Suppressor macrophage treated with lipopolysaccharide for 4 hours (primary cell): ENCODE measurements at places on chromosomes 2 and 18.

GRCh38 chr2:133596701-133597393 is 28.6 kb upstream of the NCKAP5 start:
- no peak for DNase-seq

DNA sequence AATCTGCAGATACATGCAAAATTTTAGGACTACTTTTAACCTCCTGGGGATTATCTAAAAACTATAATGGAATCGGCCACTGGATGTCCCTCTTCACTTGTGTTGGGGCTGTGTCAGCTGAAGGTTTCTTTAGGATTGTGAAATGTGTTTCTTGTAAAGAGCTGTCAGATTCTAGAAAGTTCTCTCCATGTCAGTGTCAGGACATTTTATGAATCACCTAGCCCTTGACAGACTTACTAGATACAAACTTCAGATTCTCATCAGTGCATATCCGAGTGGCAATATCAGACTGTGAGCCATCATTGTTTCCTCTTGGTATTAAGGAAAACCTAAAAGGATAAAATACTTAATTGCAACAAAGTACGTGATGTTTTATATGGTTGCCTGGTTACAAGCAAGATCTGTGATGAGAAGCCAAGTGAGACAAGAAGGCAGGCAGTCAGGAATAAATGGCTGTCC is 107.3 kb downstream of the CPS1 start:
- no peak for DNase-seq

- no peak for DNase-seq
These were observed 20.1 kb downstream of the DOCK10 start for GRCh38 chr2:225022188-225022587.

- peak; percentile 75 for DNase-seq
These were observed 22.7 kb downstream of the GPR55 start for GRCh38 chr2:230902180-230902899.

DNA sequence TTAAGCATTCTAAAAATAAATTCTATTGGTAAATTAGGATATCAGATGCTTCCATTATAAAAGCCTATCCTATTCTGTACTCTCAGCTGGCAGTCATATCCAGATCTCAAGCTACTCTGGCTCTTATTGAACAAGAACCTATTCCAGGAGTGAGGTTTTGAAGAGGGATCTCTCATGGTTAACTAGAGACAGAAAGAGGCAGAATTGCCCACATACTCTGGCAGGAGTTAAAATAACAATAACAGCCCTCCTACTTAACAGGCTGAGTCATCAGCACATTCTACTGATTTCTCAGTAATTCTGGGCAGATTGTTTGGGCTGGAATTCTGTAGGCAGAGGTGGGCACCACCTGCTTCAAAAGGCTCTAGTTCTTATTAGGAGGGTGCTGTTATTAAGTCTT is 142.0 kb upstream of the UNC80 start:
- DNase-seq = no peak

GRCh38 chr18:70453058-70453775 is 164.4 kb downstream of the SOCS6 start:
- no peak for DNase-seq

- DNase-seq = no peak
These were observed 209.2 kb downstream of the GBX2 start for GRCh38 chr2:235958931-235959410.

DNA sequence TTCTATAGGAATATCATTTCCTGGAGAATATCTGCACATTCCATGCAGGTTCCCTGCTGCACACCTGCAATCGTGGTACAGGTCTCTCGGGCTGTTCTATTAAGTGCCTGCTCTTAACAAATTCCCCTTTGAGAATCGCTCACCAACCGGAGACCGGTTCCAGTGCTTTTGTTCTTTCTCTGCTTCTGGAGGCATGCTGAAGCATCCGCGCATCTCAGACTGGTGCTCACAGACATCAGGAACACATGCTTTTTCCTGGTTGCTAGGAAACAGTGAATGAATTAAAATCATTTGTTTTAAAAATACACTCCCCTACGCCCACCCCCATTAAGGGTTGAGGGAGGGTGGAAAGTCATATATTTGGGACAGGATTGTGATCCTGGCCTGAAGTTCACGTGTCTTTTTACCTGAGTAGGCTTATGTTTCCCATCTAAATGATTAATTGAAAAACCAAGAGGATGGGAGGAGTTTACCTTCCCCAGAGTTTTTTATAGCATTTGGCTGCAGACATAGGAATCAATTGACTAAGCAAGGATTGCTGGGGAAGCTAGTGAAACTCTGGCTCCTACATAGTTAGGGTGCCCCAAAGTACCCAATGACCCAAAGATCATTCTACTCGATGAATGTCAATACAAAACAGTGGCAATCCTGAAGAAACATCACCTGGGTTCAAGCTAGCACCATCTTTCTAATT is at the start of gene C2orf80:
C2orf80 (minus strand) TSS at position 221 of the 694 bp plus-strand sequence. CDS start 3,044 bp downstream, outside the sequence.
- DNase-seq = no peak

DNA sequence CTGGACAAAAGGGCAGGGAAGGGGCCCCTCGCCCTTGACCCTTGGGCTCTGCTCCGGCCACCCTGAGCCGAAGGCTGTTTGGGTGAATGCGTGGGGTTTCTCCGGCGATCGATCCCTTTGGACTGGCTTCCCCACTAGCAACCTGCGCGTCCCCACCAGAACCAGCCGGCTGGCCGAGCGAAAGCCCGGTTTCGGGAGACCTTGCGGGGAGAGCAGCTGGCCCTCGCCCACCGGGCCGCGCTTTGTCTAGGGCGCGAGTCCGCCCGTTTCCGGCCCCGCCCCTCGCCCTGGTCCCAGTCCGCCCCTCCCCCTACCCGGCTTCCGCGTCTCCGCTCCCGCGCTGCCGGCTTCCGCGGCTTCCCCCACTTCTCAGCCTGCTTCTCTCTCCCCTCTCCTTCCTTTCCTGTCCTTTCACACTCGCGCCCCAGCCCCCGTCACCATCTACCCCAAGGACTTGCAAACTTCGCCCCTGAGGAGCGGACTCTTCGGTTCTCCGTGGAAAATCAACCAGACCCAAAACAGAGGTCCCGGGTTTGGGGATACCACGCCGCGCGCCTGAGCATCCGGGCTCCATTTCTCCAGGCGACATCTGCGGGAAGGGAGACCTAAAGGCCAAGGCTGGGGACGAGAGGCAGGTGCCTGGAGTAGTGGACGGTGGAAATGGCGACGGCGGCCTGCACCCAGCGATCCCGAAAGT is 48.0 kb upstream of the ATP6V1B1 start:
- no peak for DNase-seq

DNA sequence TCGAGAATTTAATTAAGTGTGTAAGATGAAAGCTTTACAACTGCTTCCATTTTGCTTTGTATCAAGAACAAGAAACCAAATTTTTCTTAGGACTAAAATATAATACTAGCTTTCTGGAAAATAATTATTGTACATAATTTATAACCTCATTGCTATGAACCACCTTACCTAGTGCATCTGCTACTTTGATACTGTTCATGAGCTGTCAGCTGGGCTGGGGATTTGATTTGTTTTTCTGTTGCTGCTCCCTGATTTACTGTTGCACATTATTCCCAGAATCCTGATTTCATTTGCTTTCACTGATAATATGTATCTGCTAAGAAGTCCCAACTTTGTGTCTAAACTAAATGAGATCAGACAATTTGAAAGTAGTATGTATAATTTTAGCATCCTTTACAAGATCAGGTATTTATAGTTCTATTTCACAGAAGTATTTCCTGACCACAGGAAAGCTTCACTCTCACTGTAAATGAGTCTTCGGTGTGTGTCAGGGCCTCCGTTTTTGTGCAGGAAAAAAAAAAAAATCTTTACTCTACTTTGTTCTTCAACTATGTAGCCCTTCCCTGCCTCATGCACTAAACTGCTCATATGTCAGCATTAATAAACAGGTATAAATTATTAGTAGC is 105.6 kb upstream of the CCDC150 start:
- DNase-seq = no peak

GRCh38 chr18:33837191-33837590 is 259.2 kb downstream of the ASXL3 start:
- no peak for DNase-seq

- peak; percentile 70 for DNase-seq
These were observed 383.3 kb downstream of the MTX2 start for GRCh38 chr2:176652300-176653182.

GRCh38 chr2:128198656-128199055 is 107.7 kb downstream of the UGGT1 start:
- DNase-seq = no peak

DNA sequence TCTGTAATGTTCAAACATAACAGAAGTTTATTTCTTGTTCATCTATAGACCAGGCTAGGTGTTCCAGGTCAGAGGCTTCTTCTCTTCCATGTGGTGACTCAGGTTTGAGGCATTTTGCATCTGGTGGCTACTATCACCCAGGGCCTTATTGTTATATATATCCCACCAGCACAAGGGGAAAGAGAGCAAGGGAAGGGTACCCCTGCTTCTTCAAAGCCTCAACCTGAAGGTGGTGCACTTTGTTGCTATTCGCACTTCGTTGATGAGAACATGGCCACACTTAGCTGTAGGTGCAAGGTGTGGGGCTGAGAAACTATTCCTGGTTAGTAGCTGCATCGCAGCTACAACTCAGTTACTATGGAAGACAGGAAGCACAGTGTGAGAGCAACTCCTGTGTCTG is 27.4 kb upstream of the SLC3A1 start:
- no peak for DNase-seq

DNA sequence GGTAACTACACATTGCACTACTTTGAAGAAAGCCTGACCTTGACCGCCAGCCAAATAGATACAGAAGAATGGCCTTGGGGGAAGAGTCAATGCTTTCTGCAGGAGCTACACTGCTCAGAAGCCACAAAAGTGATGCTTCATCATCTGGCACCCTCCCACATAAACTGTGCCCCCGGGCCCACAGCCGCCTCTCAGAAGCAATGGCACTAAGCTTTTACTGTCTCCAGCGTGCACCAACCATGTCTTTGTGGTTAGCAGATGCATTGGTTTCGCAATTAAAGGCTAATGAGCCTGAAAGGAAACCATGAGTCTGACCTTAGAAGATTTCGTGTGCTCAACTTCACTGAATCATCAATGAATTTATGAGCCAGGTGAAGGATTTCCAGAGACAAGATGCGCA is 209.4 kb upstream of the TRIB2 start:
- DNase-seq = peak; percentile 68

DNA sequence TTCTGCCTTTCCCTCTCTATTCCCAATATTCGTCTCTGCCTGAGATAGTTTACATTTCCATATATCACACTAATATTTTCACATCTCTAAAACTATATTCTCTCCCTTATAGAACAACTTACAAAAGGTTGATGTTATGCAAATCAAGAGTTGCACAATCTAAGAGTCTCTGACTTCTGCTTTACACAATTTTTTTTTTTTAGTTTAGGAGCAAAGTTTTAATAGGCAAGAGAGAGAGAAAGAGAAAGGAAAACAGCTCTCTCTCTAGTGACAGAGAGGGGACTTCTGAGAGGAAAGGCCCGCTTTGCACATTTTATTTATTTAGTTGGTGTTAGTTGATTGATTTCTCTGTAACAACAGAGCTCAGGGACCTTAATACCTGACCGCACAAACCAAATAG is 380.2 kb downstream of the TXNL1 start:
- DNase-seq = peak; percentile 89

DNA sequence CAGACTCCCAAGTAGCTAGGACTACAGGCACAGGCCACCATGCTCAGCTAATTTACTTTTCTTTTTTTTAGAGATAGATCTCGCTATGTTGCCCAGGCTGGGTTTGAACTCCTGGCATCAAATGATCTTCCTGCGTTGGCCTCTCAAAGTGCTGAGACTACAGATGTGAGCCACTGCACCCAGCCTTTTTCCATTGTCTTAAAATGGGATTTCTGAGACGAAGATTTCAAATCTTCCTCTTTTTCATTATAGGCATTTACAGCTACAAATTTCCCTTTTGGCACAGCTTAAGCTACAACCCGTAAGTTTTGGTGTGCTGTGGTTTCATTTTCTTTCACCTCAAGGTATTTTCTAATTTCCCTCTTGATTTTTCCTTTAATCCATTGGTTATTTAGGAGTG is 8.6 kb downstream of the GNLY start:
- DNase-seq = peak; percentile 38

DNA sequence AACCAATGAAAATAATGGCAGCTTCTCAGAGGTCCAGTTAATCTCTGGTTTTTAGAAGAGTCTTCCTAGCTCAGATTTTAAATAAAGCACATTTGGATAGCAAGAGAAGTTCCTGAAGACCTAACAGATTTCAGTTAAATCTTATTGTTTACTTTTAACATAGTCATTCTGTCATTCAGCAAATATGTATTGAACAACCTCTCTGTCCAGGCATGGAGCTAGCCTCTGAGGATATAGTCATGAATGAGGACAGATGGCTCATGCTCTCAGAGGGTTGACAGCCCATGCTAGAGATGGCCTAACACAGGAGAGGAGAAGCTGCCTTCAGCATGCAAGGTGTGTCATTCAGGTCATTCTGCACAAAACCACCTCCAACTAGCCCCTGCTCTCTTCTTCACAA is 6.2 kb downstream of the CCBE1 start:
- DNase-seq = no peak

DNA sequence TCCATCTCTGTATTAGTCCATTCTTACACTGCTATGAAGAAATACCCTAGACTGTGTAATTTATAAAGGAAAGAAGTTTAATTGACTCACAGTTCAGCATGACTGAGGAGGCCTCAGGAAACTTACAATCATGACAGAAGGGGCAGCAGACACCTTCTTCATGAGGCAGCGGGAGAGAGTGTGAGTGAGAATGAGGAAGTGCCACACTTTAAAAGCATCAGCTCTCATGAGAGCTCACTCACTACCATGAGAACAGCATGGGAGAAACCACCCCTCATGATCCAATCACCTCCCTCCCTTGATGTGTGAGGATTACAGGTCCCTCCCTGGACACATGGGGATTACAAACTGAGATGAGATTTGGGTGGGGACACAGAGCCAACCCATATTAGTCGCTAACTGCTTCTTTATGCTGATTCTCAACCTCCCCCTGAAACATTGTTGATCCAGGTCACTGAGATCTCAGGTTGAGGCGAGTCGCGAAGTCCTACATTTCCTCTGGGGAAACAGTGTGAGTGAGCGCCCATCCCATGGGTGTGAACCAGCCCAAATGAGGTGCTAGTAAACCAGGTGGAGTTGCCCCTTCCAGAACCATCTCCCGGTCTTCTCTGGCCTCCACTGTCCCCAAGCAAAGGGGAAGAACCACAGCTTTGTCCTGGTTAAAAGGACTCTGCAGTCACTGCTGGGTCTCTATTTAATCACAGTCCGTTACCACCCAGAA is 123.8 kb downstream of the CAPN13 start:
- peak; percentile 9 for DNase-seq

DNA sequence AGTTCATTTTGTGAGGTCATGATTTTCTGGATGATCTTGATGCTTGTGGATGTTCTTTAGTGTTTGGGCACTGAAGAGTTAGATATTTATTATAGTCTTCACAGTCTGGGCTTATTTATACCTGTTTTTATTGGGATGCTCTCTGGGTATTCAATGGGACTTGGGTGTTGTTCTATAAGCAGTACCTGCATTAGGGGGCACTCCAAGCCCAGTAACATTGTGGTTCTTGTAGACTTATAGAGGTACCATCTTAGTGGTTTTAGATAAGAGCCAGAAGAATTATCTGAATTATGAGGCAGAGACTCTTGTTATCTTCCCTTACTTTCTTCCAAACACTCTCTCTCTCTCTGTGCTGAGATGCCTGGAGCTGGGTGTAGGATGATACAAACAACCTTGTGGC is 470.0 kb downstream of the PIK3C3 start:
- no peak for DNase-seq

- DNase-seq = peak; percentile 45
These were observed 305.4 kb upstream of the HS6ST1 start for GRCh38 chr2:128623776-128624761.
